ENCODE measurements at places on chromosomes 13 and 19. TPM values are rescaled to one million over a fixed set of nuclear protein-coding genes. Genes with fewer than 3 reads are reported as not detected.

CATSPERD gene
- total RNA-seq = not detected

CD37 gene
- 141 TPM for total RNA-seq

TEX29 gene
- 0.46 TPM for total RNA-seq

RFPL4AL1 gene
- not detected for total RNA-seq

UGGT2 gene
- 2.3 TPM for total RNA-seq

PRKCG gene
- total RNA-seq = not detected

THSD8 gene
- 29.8 TPM for total RNA-seq

REEP6 gene
- total RNA-seq = 2.1 TPM

NECTIN2 gene
- total RNA-seq = 0.27 TPM

OVOL3 gene
- not detected for total RNA-seq

ZNF266 gene
- total RNA-seq = 27.3 TPM

SLC17A7 gene
- total RNA-seq = 0.16 TPM

CABP5 gene
- total RNA-seq = not detected

TNFSF9 gene
- 7.4 TPM for total RNA-seq

HTR2A gene
- not detected for total RNA-seq

DIS3 gene
- total RNA-seq = 45.0 TPM

CYP2S1 gene
- total RNA-seq = 0.34 TPM

FFAR3 gene
- 0.92 TPM for total RNA-seq

MEDAG gene
- total RNA-seq = not detected

DAND5 gene
- not detected for total RNA-seq

GSX1 gene
- total RNA-seq = not detected

HSH2D gene
- 43.5 TPM for total RNA-seq

ZNF90 gene
- 3.2 TPM for total RNA-seq

CEACAM3 gene
- not detected for total RNA-seq

ZNF30 gene
- 3.5 TPM for total RNA-seq

TNFRSF19 gene
- total RNA-seq = 0.07 TPM

RNF113B gene
- total RNA-seq = not detected

SIGLEC8 gene
- total RNA-seq = 0.18 TPM

SPRED3 gene
- 3.2 TPM for total RNA-seq

RFPL4A gene
- total RNA-seq = not detected

AXL gene
- total RNA-seq = 0.50 TPM

FOXO1 gene
- 38.3 TPM for total RNA-seq

MLLT1 gene
- 61.8 TPM for total RNA-seq

SYNGR4 gene
- not detected for total RNA-seq

C19orf73 gene
- 1.7 TPM for total RNA-seq

GDF15 gene
- not detected for total RNA-seq

ADGRE3 gene
- total RNA-seq = not detected

FUT2 gene
- total RNA-seq = not detected

KLK15 gene
- not detected for total RNA-seq

TSPAN16 gene
- total RNA-seq = not detected

IZUMO4 gene
- total RNA-seq = 9.5 TPM

CPB2 gene
- not detected for total RNA-seq

KIRREL2 gene
- total RNA-seq = 0.39 TPM

LATS2 gene
- total RNA-seq = 2.6 TPM

LGALS14 gene
- not detected for total RNA-seq

CDC42EP5 gene
- 1.0 TPM for total RNA-seq

SERPINE3 gene
- not detected for total RNA-seq

DACH1 gene
- not detected for total RNA-seq
